NCI-H1092 treated with DMSO at 0.1 percent for 48 hours (cell line): ENCODE measurements at places on chromosomes 3 and 15.

DNA sequence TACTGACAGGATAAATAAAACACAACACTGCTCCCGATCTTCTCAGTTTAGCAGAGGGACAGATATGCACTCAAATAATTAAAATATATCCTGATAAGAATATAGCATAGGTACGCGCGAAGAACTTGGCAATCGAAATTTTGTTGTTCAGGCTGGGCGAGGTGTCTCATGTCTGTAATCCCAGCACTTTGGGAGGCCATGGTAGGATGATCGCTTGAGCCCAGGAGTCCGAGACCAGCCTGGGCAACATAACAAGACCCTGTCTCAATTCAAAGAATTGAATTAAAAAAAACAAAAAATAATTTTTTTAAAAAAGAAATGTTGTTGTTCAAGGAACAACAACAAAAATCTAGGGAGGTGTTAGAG lies 7.6 kb downstream of the B2M start:
- DNase-seq, result no peak

DNA sequence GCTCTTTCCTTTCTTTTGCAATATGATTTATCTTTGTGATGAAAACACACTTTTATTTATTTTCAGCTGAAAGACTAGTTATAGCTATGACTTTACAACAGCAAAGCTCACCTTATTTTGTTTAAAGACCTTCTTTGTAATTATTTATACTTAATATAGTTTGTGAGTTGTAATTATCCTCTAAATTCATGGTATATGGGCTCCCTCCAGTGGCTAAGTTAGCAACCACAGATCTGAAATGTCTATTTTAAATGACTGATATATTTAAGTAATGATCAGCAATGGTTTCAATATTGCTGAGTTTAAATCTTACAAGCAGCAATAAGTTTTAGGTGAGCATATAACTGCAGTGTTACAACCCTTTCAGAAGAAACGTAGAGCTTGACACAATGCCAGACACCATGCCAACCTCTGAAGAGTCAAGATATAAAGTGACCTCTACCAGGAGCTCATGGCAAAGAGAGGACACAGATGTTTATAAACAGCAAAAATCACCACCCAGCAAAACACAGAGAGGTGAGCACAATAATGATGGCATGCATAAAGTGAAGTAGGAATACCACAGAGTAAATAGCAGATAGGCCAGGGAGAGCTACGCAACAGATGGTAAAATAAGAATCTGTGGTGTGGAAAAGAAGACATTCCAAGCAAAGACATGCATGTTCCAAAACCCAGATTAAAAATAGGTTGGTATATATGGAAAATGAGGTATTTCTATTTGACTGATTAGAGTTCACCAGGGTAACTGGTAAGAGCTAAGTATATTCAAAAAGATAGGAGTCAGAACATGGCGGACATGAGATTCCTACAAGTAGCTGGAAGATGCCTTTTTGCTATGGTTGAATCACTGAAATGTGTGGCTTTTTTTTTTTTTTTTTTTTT lies 143.7 kb upstream of the ZNF385D start:
- no peak for DNase-seq

DNA sequence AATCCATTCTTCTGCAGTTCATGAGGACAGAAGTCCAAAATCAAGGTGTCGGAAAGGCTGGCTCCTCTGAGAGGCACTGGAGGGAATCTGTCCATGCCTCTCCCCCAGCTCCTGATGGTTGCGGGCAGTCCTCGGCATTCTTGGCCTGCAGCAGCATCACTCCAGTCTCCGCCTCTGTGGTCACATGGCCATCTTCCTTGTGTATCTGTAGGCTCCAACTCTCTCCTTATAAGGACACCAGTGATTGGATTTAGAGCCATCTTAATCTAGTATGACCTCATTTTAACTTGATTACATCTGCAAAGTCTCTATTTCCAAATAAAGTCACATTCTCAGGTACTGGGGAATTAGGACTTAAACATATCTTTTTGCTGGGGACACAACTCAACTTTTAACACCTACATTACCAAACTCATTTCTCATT lies 56.0 kb upstream of the FLNB start:
- DNase-seq, result no peak

GRCh38 chr15:57321973-57322601 lies 54.2 kb upstream of the CGNL1 start:
- DNase-seq, result peak; percentile 64

- no peak for DNase-seq
These were observed 550.5 kb upstream of the AGTR1 start for GRCh38 chr3:148146947-148147826.

DNA sequence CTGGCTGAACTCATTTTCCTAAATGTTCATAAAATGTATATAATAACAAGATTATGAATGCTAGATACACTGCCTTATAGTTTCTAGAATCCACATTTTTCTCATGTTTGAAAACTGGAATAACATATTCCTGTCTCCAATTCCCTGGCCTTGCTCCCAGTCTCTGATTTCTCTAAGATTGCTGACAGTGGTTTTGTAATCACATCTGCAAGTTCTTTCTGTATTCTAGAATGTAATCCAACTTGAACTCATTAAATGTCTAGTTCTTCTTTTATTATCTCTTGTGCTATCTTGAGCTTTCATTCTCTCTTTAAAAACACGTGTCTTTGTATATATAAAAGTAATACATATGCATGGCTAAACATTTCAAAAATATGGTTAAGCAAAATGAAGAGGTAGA lies 215.2 kb upstream of the ADAMTS9 start:
- DNase-seq, result no peak

GRCh38 chr15:79994615-79995014 lies 23.6 kb upstream of the BCL2A1 start:
- DNase-seq, result no peak

- DNase-seq, result no peak
These were observed 326.3 kb downstream of the UACA start for GRCh38 chr15:70437089-70437488.

GRCh38 chr15:70286113-70286806 lies 188.5 kb upstream of the TLE3 start:
- peak; percentile 79 for DNase-seq

DNA sequence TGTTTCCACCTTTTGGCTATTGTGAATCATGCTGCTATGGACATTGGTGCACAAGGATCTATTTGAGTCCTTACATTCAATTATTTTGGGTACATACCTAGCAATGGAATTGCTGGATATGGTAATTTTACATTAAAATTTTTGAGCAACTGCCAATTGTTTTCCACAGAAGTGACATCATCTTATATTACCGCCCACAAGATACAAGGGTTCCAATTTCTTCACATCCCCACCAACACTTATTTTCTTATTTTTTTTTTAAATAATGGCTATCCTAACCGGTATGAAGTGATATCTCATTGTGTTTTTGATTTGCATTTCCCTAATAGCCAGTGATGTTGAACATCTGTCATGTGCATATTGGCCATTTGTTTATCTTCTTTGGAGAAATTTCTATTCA lies 22.5 kb upstream of the NPTN start:
- DNase-seq, result no peak
